Activated naive CD4-positive, alpha-beta T cell treated with anti-CD3 and anti-CD28 coated beads, Interleukin-2, amount 50 U/mL, for 72 hours (primary cell): ENCODE measurements at places on chromosomes 3 and 15.
A peak's percentile ranks its signal among the peaks of the same experiment; 100 is the strongest.

- DNase-seq, result no peak
These were observed 122.5 kb upstream of the SPRED1 start for GRCh38 chr15:38130205-38130567.

DNA sequence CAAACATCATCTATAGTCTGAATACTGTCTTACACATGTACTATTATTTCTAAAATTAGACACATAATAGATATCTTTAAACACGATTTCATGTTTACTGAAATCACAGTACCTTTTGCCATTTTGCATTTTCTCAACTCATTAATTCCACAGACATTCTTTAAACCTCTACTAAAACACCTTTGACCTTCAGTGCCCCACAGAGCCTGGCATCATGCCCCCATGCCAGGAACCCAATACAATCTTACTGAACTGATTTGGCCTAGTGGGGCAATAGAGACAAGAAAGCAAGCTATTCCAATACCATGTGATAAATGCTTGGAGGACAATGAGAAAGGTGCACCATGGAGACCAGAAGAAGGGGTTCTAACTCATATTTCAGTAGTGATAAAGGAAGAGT is 19.3 kb upstream of the GUCA1C start:
- DNase-seq, result no peak

GRCh38 chr3:143147707-143148106 is 28.1 kb downstream of the CHST2 start:
- DNase-seq, result no peak

DNA sequence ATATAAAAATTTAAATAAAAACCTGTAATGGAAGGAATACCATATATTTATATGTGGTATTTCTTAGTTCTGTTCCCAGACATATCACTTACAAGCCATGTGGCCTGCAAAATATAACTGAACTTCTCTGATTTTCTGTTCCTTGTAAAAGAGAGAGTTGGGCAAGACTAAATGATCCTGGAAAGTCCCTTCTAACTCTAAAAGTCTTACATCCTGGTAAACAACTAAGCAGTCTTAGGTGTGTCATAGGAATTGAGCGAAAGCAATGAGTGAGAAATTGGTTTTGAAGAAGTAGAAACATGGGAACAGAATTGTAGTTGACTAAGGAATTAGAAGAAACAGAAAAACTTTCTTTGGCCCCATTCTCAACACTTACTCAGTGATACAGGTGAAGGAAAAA is 25.3 kb upstream of the IL20RB start:
- DNase-seq, result no peak

DNA sequence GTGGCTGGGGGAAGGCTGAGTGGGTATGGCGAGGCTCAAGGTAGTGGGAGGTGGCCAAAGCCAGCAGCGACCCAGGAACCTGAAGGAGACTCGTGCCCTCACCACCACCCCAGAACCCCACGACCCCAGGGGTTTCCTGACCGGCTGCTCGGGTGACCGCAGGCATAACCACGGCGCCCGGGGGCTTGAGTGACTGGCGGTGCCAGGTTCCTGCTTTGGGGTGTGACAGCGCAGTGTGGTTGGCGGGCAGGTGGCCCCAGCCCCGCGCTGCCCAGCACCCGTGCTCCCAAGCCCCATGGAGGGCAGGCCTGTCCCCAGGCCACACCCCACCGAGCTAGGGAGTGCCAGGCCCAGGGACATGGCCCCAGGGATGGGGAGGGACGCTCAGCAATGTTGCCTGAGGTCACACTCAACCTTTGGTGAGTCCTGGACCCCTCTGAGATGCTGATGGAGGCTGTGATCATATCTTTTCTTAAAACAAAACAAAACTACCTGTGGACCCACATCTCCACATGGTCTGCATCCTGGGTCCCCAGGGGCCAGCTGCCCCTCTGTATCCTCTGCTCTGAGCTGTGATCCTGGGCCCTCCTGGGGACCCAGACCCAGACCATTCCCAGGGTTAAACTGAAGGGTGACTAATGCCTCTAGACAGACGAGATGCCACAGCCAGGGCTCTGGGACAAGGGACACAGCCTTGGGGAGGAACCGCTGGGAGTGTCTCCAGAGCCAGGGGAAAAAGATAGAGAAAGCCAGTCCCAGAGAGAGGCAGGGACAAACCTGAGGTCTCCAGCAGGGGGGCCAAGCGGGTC is 13.0 kb downstream of the DNAJB8 start:
- no peak for DNase-seq

DNA sequence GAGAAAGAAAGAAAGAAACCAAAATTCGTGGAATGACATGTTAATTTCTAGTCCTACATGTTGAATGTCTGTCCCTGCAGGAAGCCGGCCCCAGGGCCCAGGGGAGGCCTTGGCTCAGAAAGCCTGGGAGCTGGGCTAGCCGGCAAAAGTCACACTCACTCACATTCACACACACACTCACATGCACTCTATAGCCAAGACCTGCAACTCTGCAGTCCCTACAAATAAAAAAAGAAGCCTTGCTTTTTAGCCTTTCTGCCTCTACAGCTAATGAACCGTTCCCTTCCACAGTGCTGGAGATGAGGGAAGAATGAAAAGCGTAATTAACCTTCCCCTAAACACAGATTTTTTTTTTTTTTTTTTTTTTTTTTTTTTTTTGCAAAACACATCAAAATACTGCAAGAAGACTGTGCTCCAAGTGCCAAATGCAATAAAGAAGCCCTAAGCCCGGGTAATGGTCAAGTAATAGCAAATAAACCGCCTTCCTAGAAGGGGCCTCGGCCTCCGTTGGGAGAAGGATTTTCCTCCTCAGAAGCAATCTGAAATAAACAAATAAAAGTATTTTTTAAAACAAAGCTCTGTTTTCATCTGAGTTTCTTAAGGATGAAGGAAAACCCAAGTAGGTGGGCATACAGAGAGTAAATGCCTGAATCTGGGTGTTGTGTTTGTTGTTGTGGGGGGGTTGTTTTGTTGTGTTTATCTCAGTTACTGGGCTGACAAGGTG is 4.3 kb downstream of the MECOM start:
- DNase-seq, result no peak

DNA sequence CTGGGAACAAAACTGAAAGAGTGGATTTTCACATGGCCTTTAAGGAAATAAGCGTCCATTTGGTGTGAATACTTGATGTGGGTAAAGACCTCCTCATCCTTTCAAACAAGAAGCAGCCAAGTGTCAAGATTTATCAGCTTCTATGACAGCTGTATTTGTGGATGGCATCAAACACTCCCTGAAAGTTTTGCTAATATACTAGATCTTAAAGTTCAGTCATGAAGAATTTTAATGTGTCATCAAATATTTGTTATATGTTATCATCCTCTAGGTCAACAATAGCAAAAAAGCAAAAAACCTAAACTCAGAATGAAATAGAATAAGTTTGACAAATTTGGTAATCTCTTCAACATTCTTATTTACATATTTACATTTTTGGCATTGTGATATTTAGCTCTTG is 29.1 kb upstream of the LYSMD4 start:
- DNase-seq, result no peak

- no peak for DNase-seq
These were observed 15.4 kb downstream of the SLC22A14 start for GRCh38 chr3:38297537-38297936.

DNA sequence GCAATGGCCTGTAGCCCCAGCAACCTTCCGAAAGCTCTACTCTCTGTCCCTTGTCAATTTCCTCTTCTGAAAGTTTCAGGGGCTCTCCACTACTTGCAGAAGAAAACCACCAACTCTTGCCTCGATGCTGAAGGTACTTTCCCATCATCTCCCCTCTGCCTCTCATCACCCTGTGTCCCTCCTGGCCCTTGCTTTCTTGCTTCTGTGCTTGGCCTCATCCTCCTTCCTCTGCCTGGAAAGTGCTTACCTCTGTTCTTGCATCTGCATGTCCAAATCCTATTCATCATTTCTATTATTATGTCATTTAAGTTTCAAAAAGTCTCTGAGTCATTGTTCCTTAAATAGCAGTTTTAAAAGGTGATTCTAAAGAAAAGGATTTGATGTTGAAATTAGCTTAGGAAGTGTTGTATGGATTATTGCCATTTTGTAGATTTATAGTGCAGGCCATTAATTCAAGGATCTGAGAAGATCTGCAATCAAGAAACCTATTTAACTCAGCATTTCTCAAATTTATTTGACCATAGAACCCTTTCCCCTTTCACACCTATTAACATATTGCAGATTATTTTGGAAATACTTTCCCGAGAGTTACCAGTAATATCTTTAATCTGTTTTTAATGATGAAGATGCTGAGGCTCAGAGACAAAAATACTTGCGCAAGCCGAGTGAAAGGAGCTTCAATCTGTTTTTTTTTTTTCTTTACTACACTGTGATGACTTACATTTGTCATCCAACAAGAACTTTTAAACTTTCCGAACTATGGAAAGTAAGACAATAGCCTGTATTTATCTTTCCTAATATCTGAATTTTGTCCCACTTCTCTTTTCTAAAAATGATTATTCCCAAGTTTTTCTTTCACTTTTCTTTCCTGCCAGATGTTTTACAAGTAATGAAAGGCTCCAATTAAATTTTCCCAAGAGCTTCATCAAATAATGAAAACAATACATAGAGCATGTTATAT is 22.3 kb upstream of the CFAP161 start:
- no peak for DNase-seq

DNA sequence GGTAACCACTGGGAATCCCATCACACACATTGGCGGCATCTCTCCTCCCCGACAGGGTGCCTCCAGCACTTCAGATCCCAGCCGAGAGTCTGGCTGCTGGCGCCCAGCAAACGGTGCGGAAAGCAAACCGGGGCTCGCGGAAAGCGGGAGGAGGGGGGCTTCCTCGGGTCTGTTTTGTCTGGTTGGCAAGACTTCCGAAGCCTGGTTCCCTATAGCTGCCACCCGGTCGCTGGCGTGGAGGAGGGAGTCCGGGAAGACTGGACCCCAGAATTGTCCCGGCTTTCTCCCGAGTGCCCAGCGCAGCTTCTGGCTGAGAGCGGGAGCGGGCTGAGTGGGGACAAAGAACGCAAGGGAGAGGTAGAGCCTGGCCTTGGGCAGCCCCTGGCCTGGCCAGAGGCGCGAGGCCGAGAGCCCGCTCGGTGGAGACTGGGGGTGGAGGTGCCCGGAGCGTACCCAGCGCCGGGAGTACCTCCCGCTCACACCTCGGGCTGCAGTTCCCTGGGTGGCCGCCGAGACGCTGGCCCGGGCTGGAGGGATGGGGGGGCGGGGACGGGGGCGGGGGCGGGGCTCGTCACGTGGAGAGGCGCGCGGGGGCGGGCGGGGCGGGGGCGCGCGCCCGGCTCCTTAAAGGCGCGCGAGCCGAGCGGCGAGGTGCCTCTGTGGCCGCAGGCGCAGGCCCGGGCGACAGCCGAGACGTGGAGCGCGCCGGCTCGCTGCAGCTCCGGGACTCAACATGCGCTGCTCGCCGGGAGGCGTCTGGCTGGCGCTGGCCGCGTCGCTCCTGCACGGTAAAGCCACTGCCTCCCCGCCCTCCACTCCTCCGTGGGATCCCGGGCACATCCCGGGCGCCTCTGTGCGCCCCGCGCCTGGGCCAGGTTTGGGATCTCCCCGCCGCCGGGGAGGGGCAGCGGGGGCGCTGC is at the start of gene CHRNA7:
Gene CHRNA7 (plus strand): TSS at position 654 of the 920 bp plus-strand sequence. CDS start 80 bp downstream, at position 734.
- no peak for DNase-seq

GRCh38 chr3:127123533-127123932 is 69.4 kb upstream of the PRR23E start:
- DNase-seq, result no peak

DNA sequence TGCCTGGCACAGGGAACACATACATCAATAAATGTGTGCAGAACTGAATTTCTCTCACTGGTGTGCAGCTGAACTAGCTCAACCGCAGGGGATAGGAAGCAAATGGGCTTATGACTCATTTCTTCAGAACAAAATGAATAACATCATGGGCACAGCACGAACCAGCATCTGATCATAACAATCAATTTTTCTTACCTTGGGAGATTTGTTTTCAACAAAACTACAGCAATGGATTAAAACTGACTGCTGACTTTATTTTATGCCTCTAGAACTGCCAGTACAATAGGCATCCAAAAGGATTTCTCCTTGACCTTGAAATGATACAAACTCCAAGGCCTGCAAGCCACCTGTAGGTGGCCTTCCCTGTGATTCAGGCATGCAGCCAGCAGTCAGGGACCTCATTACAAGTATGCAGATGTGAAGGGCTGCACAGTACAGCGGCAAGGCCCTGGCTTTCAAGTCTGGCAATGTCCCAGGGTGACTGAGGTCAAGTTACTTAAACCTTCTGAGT is 26.1 kb downstream of the TAMM41 start:
- peak; percentile 9 for DNase-seq
